ENCODE measurements at places on chromosomes 3 and 15.

DNA sequence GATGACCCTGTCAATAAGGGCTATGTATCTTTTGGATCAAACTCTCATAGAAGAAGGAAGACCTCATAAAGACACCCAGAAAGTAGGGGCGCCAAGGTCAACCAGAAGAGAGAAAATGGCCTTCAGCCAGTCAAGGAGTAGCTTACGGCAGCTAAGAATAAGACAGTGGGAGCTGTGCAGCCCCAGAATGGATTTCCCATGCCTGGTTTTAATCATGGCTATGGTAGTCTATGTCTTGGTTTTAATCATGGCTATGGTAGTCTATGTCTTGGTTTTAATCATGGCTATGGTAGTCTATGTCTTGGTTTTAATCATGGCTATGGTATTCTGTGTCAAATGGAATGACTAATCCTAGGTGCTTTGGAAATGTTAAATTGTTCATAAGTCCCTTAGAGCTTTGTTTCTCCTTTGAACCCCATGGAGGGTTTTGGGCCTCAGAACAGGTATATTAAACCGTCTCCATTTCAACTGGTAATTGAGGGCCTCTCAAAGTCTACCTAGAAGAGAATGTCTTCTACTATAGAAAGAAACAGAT lies 742.0 kb upstream of the CFAP20DC start:
- DNase-seq: no peak

DNA sequence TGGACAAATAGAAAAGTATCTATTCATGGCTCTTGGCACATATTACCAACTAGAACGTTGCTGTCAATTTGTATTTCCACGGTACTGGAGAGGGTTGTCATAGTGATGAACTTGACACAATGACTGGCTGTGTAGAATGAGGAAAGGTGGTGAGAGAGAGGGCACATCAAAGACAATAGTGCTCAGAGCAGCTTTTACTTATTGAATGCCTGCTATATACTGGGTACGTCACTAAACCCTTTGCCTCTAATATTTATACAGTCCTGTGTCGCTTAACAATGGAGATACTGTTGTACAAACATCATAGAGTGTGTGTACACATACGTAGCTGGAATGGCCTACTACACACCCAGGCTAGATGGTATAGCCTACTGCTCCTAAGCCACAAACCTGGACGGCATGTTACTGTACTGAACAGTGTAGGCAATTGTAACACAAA lies 8.3 kb downstream of the TMPRSS7 start:
- no peak for DNase-seq

DNA sequence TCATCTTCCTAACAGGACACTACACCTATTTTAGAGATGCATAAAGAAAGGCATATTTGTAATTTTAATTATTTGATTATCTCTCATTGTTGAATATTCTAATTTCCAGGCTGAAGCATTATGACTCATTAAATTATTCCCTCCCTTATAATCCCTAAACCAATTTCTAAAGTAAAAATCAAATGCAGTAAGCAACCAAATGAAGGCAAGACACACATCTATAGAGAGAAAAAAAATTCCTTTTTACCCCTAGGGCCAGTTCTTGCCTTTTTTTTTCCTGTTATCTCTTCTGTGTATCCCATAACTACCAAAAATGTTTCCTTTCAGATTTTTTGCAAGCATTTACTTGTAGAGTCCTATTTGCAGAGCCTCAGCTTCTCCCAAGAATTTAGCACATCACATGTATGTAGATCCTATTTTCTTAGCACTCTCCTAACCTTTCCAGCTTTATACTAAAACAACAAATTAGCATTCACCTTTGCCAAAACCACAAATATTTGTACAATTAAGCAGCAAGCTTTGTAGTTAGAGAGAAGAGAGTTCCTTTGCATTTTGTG lies 177.9 kb downstream of the SATB1 start:
- DNase-seq: no peak

- no peak for DNase-seq
Measured at GRCh38 chr3:4763604-4764247, 215.5 kb upstream of the BHLHE40 start.

DNA sequence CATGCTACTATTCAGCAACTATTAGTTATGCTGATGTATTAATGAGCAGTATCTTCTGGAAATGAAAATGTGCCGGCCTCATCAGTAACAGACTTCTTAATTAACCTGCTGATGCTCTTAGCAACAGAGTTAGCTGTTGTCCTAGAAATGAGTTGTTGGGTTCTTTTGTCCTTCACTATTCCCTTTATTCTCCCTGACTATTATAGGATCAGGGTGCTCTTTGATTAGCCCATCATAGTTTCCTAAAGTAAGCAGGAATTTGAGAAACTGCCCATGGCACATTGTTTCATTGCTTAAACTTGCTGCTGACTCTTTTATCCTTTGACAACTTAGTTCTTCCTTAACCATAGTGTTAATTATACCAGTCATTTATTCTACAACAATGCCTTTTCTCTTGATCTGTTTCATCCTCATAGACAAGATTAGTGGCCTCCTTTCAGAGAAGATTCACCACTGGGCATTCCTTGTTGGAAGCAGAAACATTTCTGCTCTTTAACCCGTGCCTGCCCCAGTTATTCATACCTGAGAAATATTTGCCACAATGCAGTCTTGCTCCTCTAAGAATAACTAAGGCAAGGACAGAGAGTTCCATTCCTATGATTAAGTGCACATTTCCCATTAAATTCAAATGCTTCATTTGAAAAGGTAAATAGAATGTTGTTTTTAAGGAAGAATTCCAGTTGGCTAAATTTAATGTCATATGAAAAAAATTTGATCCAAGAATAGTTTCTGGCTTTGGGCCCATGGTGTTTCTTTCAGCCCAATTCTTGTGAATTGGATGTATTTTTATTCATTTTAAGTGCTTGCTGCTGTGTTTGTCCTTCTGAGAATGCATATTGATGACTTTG lies 573.3 kb upstream of the TBL1XR1 start:
- DNase-seq: no peak
